Brain (organoid and tissue), 16 donors: ENCODE measurements at places on chromosomes 7 and 10.

DNA sequence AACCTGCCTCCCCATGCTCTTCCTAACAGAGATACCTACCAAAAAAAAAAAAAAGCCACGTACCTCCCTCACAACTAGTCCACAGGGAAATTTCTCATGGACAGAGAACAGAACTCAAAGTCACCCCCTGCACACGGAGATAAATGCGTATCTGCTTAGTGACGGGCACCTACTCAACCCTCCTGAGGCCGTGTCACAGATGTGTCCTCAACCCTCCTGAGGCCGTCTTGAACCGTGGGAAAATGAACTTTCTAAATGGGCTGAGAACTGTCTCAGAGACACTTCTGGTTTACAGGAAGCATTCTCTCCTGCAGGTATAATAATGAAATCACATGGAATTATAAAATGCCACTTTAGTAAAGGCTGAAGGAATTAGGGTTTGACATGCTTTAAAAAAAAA, 155.9 kb downstream of the DIP2C start:
- DNase-seq: no peak

GRCh38 chr10:96673318-96674099, 46.8 kb downstream of the PIK3AP1 start:
- no peak for DNase-seq

- DNase-seq: no peak
These were observed 14.7 kb upstream of the BMS1 start for GRCh38 chr10:42767906-42768305.

DNA sequence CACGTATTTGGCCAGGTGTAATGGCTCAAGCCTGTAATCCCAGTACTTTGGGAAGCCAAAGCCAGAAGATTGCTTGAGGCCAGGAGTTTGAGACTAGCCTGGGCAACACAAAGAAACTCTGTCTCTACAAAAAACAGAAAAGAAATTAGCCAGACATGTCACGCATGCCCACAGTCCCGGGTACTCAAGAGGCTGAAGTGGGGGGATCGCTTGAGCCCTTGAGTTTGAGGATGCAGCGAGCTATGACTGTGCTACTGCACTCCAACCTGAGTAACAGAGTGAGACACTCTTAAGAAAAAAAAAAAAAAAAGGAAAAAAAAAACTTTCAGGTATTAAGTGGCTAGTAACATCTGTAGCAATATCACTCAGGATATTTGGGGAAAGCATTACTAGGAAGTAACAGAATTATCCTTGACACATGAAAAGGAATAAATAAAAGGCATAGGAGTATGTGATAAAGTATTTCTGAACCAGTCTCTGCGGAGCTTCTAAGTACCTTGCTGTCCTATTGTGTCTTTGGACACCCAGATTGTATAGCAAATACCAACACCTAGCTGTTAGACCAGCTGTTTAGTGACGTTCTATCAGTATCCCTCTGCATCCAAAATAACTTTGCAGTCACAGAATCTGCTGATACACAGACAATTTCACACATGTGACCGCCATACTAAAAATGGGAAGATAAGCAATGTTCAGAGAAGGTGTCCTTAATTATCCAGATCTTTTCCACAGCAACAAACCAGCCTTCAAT, 74.4 kb downstream of the CYTH3 start:
- DNase-seq: no peak

DNA sequence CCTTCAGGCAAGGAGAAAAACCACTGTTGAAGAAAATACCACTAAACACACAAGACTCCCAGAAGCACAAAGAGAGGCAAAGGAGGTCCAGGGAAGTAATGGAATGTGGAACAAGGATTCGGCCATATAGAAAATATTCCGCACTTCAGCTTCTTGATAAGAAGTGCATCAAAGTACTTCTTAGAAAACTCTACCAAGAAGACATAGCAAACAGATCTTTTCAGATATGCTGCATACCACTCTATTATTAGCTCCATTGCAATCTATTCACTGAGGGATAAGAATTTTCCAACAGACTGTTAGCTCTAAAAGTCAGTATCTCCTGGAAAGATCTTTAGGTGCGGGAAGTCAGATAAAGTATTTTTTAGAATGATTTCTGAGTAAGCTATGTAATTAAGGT, 231.8 kb downstream of the WDR11 start:
- no peak for DNase-seq
